OCI-LY7 (cell line): ENCODE measurements at places on chromosomes 4 and X. TPM values are rescaled to one million over a fixed set of nuclear protein-coding genes. Genes with fewer than 3 reads are reported as not detected.

GRCh38 chr4:84957514-84958420, 8.7 kb downstream of the WDFY3 start:
- no peak for DNase-seq

DNA sequence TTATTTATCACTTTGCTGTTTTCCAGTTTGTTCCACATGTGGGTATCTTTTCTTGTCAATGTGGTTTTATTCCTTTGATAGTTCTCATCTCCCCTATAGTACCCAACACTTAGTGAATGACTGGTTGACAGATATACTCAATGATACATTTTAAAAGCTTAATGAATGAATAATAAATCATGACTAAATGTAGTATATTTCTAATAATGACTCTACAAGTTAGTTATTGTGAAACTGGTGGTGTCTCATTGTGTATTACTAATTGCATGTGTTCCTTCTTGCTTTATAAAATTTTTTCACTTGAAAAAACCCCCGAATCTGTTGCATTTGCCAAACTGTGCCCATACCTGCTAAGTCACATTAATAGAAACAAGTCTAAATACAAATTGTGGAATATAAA, 95.4 kb downstream of the MBNL3 start:
- DNase-seq: no peak

- no peak for DNase-seq
These were observed at the start of gene ERVMER34-1 for GRCh38 chr4:52750819-52751486. Gene ERVMER34-1 (minus strand): TSS chr4:52751425. CDS start chr4:52745520, 5,905 bp downstream.

GRCh38 chr4:148445071-148445859, 3.1 kb upstream of the NR3C2 start:
- peak; percentile 53 for DNase-seq

DNA sequence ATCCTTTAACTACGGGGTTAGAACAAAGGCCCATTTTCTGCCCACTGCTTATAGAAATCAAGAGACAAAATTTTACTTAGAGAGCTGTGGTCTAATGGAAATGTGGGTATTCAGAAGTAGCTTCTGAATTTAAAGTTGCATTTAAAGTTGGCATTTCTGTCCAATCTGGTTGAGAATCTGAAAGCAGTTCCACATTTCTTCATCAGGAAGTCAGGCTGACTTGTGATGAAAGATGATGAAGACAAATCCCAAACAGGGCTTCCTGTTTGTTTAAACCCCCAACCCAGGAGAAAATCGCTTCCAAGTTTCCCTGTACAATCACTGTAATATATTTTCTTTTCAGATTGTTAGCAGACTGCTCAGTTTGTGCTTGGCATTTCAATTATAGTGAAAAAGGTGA, 345.3 kb downstream of the SPRY1 start:
- no peak for DNase-seq

- DNase-seq: no peak
These were observed 703.3 kb upstream of the FRG1 start for GRCh38 chr4:189237340-189237739.

DNA sequence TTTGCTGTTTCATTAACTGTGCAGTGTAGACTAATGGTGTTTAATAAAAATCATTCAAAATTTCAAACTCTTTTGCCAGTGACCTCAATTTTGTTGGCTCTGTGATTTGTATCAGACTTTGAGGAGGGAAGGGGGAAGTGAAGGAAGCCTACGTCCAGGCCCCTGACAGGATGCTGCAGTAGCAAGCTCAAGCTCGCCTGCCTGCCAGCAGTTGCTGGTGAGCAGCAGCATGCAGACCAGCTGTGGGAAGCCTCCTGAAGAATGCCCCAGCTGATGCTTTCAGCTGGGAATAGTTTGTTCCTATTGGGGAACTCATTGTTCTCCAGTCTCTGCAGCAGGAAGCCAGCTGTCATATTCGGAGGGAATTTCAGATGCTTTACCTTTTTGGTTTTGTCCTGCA, 495.2 kb downstream of the AFF2 start:
- DNase-seq: no peak

DNA sequence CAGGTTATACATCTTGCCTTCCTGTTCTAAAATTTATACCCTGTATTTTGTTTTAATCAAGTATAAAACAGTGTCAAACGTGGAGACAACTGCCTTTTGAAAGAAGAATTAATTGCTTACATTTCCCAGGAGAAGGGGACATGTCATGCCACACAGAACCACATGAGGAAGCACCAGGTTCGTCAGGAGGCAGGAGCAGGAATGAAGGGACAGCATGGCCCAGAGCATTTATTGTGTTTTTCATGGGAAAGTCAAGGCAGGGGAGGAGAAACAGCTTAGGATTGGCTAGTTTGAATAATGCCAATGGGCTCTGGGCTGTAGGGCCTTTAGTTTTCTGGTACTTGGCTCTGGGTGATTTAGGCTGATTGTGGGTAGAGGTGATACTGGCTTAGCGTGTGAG, 203.7 kb downstream of the CFAP299 start:
- no peak for DNase-seq

- no peak for DNase-seq
These were observed 6.6 kb upstream of the GBA3 start for GRCh38 chr4:22686141-22686540.

DNA sequence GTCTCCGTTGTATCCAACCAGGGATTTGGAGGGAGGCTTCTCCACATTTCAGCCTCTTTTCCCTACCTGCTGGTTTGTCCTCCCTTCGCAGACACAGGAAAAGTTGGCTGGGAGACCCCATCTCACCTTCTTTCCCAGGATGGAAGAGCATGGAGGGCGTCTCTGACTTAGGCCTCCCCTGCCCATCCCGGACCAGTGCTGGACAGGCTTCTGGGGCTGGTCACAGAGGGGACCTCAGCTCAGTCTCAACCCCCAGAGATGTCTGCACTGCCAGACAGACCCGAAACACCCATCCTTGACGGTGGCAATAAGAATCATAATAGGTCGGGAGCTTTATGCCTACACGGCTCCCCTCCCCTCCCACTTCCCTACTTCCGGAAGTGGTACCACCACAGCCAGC, 1.6 kb downstream of the WFS1 start:
- no peak for DNase-seq

DNA sequence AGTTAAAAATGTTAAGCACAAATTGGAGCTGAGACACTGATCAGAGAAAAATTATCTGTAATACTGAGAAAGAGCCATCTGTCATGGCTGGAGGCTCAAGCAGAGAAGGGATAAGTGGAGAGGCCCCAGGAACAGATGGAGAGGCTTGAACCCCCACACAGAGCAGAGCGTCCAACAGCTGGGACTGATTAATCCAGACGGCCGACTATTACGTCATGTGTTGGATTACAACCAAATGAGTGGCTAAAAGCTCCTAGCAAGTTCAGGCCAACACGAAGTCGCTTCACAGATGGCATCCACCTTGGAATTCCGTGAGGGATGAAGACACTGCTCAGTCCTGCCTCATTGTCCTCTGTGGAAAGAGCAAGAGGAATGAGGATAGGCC, 57.7 kb upstream of the ATXN3L start:
- no peak for DNase-seq

DNA sequence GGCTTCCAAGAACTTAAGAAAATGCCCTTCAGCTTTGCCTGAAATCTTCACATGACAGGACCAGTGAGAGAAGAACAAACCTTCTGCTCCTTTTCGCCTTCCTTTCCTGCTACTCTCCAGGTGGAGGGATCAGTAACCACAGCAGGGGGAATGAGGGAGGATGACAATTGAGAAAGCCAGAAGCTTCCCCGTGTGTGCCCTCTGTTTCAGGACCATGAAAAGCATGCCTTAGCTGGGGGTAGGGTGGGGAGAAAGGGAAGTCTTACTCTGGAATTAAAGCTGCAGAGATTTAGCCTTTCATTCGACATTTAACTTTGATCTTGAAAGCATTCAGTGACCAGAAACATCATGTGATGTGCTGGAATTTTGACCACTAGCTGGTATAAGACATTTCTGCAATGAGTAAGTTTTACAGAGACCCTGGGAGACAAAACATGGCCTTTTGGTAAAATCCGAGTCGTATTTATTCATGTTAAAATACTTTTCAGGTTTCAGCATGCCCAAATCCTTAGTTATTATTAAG, 10.6 kb upstream of the PUDP start:
- no peak for DNase-seq

- DNase-seq: peak; percentile 28
These were observed 22.3 kb downstream of the CAMK2D start for GRCh38 chr4:113739197-113739596.

DNA sequence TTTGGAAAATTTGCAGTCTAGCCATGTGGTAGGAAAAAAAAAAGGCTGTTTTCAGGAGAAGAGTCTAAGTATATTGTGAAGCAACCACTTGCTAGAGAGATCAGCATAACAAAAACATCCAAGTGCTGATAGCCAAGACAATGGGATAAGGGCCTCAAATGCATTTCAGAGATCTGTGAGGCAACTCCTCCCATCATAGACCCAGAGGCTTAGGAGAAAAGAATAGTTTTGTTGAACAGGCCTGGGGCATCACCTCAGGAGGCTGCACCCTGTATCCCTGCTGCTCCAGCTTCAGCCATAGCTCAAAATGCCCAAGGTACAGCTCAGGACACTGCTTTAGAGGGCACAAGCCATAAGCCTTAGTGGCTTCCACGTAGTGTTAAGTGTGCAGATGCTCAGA, 13.6 kb upstream of the GPR174 start:
- no peak for DNase-seq

- no peak for DNase-seq
These were observed 14.0 kb downstream of the DOK7 start for GRCh38 chr4:3476936-3477749.

DNA sequence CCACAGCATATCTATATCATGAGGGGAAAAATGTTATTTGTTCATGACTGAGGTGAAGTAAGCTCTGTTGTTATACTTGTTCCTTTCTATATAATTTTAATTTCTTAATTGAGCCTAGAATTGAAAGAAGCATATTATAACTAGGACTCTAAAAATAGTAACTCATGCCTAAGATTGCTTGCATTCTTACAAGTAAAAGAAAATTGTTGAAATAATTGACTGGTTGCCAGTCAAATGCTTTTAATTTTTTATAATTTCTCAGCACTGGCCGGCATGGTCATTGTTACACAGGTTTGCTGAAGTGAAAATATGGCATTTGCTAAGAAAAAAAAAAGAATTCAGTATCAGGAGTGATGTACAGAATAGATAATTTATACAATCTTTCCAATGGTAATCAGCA, 104.8 kb downstream of the GASK1B start:
- DNase-seq: no peak

- DNase-seq: no peak
These were observed 190.6 kb upstream of the TTC29 start for GRCh38 chr4:147136310-147136709.

GRCh38 chr4:146436423-146437162, 85.1 kb downstream of the SLC10A7 start:
- no peak for DNase-seq

DNA sequence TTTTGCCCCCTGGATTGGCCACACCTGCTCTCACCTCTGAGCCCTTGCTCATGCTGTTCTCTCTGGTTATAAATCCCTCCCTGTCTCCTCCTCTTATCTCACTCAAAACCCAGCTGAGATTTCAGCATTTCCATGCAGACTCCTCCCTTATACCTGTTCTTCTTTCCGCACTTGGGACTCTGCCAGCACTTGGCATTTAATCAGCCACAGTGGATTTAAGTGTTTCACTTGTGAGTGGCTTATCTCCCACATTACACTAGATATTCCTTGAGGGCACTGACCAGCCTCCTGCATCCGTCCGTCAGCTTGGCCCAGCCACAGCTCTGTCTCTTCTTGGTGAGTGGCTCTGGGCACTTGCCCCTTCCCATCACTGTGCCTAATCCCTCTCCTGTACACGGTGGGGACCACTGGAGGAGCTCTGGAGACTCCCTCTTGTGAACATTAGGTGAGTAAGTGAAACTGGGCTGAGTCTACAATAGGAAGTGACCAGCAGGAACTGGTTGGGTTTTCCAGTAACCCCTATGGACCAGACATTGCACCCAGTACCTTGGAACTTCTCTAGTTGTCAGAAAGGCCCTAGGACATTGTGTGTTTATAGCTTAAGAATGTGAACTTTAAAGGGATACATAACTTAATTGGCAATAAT, 19.9 kb downstream of the FGFBP1 start:
- DNase-seq: no peak

GRCh38 chr4:143538979-143539669, 25.6 kb downstream of the SMARCA5 start:
- DNase-seq: no peak

GRCh38 chrX:105114554-105115130, 105.9 kb downstream of the TEX13A start:
- no peak for DNase-seq

Gene SMR3B
- total RNA-seq: not detected in 2 replicates

Gene CD38
- total RNA-seq: 176 and 214 TPM in 2 replicates

Gene PPEF1
- total RNA-seq: not detected in 2 replicates

Gene IGFBP7
- total RNA-seq: not detected in 2 replicates

Gene AMTN
- total RNA-seq: not detected in 2 replicates

Gene F8A3
- 5.8 and 8.5 TPM in 2 replicates for total RNA-seq

Gene CRMP1
- total RNA-seq: not detected in 2 replicates

Gene SYTL5
- total RNA-seq: not detected in 2 replicates

Gene RHOXF2B
- total RNA-seq: not detected in 2 replicates
